Effector CD4-positive, alpha-beta T cell (primary cell): ENCODE measurements at places on chromosomes 16 and 17.

DNA sequence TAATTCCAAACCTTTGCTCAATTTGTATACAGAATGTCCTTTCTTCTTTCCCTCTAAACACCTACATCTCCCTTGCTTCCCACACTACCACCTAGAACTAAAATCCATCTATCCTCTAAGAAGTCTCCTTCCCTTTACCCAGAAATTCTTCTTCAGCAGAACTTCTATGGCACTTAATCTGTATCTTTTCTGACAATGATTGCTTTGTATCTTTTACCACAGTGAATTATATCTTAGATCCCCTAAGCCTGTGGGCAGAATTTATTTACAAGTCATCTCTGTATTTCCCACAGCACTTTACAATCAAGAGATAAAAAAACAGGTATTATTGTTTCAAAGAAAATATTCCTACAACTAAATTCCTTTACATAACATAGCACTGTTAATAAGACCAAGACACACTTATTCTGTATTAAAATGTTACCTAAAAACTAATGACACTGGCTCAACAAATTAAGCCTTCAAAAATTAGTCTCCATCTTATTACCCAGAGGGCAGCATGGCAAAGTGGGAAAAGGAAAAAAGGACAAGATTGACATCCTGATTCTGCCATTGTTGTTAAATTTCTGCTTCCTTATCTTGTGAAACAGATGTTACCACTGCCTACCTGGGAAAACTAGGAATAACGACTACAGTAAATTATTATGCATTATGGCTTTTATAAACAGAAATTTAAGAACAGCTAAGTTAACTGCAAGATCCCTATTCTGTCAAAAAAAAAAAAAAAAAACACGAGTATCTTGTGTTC lies 42.8 kb downstream of the KANSL1 start:
- DNase-seq, result no peak

GRCh38 chr17:79620207-79621038 lies 9.6 kb upstream of the RBFOX3 start:
- no peak for DNase-seq

- DNase-seq, result no peak
Measured at GRCh38 chr17:63435681-63436522, 10.2 kb downstream of the CYB561 start.

DNA sequence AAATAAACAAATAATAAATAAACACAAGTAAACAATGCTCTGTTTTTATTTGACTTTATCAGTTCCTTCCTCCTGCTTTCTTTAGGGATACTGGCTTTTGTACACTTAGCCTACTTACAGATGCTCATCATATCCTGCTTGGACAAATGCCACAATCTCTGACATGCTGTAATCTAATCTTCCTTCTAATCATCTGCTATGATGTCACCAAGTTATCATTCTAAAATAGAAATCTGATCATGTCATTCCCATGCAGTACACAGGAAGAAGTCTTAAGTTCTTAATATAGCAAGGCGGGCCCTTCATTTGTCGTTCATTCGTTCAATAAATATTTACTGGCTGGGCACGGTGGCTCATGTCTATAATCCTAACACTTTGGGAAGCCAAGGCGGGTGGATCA lies 9.1 kb upstream of the UBB start:
- no peak for DNase-seq

DNA sequence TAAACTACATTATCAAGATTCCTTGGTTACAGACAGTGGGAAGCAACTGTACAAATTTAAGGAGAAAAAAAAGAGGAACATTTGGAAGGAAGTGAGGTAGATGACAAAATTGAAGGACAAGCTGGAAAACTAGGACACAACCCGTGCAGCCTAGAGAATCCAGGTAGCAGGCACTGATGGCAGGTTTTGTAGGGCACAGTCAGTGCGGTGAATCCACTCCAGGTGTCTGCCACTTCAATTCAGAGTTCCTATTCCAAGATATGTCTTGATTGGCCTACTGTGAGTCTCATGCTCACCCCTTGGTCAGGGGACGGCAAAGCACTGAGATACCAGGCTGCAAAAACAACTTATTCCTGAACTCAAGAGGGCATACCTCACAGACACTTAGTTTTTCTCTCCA lies 37.8 kb downstream of the TNRC6C start:
- DNase-seq, result no peak

DNA sequence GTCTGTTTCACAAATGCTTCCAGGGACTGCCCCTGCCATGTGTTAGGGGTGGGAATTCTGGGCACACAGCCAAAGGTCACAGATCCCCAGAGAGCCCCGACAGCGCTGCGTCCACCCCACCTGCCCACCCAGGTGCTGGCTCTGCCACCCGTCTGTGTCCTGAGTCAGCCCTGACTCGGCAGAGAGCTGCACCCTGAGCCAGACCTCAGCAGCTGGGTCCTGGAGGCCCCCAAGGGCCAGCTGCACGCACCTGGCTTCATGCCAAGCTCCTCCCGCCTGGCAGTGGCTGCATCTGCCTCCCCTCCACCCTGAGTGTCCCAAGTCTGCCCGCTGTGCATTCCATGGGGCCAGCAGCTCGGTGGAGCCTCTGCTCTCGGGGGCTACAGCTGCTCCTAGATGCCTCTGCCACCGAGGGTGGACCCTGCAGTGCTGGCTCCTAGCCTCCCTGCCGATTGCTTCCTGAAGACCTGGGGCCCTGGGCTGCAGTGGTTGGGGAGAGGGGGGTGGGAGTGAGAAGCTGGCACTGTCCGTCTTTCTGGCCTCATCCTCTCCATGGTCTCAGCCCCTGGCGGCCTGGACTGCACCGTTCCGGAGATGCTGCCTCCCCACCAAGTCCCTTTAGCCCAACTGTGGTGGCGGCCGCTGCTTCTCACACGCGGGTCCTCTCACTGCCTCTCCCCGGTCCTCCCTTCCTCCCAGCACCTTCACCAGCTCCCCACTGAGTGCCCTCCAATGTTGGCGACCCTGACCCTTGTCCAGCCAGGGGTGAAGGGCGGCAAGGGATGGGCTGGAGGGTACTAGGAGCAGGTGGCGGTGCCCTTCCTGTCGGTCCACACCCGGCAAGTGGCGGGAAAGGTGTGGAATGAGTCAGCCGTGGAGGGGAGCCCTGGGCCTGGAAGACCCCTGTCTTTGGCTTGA lies 3.0 kb downstream of the SECTM1 start:
- no peak for DNase-seq

DNA sequence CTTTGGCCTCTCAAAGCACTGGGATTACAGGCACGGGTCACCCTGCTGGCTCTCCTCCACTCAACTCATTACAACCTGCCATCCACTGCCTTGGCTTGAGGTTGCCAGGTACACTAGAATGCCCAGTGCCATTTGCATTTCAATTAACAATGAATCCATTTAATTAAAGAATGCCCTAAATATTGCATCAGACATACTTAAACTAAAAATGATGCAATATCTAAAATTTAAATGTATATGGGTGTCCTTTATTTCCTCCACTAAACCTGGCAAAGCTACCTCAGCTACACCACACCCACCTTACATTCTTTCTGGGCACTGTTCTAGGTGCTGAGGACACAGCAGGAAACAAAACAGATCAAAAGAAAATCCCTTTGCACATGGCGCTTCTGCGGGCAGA lies 382.2 kb upstream of the ZFHX3 start:
- DNase-seq, result no peak

GRCh38 chr16:26087091-26087490 lies 395.3 kb downstream of the HS3ST4 start:
- DNase-seq, result no peak

DNA sequence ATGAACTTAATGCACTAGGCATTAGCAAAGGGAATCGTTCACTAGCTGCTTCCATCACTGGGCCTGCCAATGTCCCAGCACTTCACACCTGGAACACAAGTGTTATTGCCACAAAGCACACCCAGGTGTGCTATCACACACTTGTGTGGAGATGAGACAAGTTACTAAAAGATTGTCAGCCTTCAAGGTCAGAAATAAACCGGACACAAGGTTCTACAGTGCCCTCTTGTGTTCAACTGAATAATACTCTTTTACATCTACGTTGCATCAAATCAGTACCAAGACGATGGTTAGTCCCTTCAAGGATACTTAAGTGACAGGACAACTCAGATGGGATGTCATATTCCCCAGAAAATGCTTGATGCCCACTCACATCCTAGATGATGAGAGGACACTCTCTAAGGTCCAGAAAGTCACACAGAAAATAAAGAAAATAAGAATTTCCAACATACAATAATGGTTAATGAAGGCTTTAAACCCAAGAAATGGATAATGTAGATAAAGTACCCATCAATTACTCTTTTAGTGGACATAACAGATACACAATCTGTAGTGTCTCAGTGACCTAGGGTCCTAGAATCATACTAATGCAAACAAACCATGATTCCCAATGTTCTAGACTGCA lies 16.4 kb upstream of the GLG1 start:
- DNase-seq, result no peak

GRCh38 chr16:11687601-11688519 lies 19.6 kb downstream of the SNN start:
- DNase-seq, result no peak

- no peak for DNase-seq
Measured at GRCh38 chr17:77256710-77257109, 115.9 kb downstream of the SEC14L1 start.

- no peak for DNase-seq
Measured at GRCh38 chr17:63634163-63634562, 11.9 kb downstream of the MAP3K3 start.

GRCh38 chr16:65767125-65767524 lies 599.4 kb upstream of the CDH5 start:
- DNase-seq, result no peak

- DNase-seq, result no peak
Measured at GRCh38 chr17:6191405-6192324, 121.5 kb downstream of the WSCD1 start.

DNA sequence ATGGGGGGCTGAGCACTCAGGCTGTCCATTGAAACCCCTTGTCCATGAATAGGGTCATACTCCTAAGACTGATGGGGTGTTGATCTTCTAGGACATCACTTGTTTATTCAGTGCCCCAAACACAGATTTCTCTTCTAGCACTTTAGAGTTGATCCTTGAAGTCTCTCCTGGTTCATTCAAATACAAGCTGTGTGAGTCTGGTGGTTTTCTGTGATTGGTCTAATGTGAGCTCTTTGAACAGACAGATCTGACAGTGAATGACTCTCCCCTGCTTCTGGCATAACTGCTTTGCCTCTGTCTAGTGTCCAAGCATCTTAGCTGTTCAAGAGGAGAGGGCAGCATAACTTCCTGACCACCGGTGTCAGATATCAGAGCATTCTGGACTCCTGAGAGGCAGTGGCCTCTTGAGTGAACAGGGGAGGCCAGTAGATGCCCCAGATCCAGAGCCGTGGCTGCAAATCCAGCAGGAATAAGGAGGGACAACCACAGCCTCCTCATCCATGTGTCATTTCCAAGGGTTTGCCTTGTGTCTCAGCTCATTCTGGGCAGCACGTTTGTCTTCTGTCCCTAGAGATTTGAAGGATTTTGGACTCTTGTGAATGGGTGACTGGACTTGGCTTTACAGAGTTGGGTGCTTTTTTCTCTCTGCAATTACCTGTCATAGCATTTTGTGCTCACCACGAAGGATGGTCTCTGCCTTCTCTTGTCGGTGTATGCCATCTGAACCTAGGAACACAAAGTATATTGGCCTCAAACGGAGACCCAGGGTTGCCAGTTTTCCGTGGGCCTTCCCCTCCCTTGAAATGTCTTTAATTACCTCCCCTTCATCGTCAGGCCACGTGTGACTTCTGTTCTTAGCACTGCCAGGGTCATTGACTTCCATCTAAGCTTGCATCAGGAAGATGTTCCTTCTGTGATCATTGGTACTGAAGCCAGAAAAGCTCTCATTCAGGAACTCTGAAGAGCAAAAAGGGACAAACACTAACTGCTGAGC lies 13.9 kb upstream of the CLEC18C start:
- DNase-seq, result no peak

DNA sequence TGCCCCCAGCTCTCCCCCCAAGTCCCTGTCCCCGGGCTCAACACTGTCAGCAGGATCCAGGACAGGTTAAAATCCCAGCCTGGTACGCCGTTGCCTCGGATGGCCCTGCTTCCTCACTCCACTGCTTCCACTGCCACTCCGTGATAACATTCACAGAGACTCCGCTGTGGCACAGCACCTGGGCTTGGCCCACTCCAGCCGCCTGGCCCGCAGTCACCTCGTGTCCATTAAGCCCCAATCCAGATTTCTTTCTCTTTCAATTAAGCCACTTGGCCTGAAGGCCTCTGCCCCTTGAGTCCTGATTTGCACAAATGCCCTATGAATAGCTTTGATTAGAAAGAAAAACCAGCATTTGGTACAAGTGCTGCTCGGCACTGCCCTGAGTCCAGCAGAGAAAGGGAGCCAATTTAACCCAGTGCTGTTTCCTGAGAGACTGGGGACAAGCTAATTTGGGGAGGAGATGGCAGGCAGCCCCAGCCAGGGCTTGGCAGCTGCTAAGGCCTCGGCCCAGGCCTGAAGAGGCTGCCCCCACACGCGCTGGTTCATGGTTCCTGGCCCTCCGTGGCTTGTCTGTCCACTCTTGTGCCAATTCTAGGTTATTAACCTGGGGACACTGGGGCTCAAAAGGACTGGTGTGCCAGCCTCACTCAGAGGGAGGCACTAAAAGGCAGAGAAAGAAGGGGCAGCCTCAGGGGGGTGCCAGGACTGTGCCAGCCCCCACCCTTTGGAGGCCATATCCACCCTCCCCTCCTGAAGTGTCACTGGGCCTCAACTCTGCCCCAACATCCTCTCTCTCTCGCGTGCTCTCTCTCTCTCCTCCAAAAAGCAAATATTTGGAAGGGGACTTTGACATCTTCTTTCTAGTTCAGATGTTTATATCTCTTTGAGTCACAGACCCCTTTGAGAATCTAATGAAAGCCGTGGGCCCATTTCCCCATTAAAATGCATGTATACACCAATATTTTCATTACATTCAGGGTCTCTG lies 29.8 kb upstream of the SPPL2C start:
- no peak for DNase-seq

DNA sequence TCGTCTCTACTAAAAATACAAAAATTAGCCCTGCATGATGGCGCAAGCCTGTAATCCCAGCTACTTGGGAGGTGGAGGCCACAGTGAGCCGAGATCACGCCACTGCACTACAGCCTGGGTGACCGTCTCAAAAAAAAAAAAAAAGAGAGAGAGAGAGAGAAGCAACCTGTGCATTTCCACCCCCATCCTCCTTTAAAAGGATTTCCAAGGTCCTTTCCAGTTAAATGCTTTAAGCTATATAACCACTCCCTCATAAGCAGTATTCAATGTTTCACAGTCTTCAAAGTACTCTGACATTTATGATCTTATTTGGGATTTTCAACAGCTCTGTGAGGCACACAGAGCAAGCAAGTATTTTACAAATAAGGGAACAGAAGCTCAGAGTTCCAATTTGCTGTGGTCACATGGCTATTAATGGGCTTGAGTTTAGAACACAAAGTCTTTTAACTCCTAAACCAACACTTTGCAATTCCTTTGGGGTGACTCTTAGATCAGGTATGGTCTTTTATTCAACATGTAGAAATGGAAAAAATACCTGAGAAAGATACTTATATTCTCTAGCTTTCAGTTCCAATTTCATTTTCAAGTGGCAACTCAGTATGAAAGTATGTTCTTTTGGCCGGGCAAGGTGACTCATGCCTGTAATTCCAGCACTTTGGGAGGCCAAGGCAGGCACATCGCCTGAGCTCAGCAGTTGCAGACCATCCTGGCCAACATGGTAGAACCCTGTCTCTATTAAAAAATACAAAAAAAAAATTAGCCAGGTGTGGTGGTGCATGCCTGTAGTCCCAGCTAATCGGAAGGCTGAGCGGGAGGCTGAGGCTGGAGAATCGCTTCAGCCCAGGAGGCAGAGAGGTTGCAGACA lies 31.3 kb downstream of the SPOP start:
- no peak for DNase-seq

- no peak for DNase-seq
Measured at GRCh38 chr16:50957056-50957455, 194.0 kb downstream of the SALL1 start.

GRCh38 chr17:10196941-10197340 lies 1.5 kb downstream of the GAS7 start:
- DNase-seq, result no peak

GRCh38 chr17:65811043-65811442 lies 249.6 kb upstream of the AXIN2 start:
- no peak for DNase-seq
